Naive thymus-derived CD4-positive, alpha-beta T cell (primary cell): ENCODE measurements at places on chromosomes 7 and 10. TPM values are rescaled to one million over a fixed set of nuclear protein-coding genes. Genes with fewer than 3 reads are reported as not detected.

DNA sequence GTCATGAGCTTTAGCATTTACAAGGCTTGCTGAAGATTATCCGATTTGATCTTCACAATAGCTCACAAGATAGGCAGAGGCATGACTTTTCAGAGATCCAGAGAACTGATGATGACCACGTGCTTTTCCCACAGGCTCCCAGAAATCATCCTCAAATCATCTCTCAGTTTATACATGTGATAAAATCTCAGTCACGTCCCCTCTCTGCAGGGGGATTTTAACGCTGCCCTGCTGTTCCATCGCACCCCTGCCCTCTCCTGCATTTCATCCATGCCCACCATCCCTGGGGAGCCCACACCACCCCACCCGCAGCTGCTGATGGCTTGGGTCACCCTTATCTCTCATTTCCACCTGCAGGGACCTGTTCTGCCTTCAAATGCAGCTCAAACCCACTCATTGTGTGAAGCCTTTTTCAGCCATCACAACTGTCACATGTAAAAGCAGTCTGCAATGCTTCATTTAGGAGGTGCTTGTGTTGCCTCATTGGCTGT lies 141.8 kb downstream of the DIP2C start:
- no peak overlapping the region for H3K27ac ChIP-seq
- H3K36me3 ChIP-seq, result no peaks in the 10 kb centered on the region
- no peak for DNase-seq
- H3K4me1 ChIP-seq, result no peaks in the 10 kb centered on the region

DNA sequence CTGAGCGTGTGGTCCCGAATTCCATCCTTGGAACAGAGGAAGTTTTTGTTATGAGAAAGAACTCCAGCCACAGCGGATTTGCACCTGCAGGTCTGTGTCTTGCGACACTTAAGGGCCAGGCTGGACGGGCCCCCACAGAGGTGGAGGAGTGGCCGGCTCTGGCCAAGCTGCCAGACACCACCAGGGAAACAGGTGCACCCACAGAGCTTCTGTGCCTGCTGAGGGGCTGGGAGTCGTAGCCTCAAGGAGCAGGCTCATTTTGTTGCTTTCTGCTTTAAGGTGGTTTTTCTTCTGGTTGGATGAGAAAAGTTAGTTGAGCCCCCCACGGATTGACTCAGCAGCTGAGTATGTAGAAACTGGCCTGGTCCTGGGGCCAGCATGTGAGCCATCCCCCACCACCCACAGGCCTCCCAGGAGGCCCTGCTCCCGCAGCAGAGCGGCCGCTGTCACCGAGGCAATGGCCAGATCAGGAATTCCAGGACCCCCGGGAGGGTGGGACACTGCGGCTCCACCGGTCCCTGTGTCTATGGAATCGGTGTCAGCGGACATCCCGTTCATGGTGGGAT lies 41.9 kb downstream of the NKX6-2 start:
- H3K4me1 ChIP-seq, result no peaks in the 10 kb centered on the region
- no peak for DNase-seq
- no peak overlapping the region for H3K27ac ChIP-seq
- H3K4me3 ChIP-seq, result no peak overlapping the region

- H3K4me1 ChIP-seq, result no peaks in the 10 kb centered on the region
- no peak for DNase-seq
- no peak overlapping the region for H3K27ac ChIP-seq
- no peak overlapping the region for H3K4me3 ChIP-seq
Measured at GRCh38 chr10:5876181-5876768, 13.4 kb downstream of the ANKRD16 start.

DNA sequence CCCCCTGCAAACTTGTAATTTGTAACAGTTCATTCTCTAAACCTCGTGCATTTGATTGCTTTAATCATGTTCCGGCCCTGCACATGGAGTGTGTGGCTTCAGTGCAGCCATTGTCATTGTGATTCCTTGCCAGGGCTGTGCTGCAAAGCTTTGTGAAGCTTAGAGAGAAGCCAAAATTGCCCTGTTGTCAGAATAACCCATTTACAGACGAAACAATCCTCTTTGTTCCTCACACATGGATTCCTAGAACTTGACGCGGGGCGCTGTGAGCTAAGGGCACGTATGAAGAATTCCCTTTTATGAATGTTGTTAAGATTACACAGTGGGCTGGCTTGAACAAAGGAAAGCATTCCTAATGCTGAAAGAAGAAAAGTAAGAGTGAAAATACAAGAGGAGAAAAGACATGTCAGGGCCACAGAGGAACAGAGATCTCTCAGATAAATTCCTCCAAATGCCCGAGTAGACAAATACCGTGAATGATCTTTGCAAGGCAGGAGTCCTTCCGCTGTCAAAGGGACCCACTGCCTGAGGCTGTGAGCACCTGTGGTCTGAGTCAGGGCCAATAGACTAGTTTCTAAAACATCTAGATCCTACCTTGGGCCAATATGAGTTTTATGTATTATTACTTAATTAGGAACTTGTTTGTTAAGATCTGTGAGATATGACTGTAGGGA lies 205.4 kb upstream of the C7orf33 start:
- no peaks in the 10 kb centered on the region for H3K27me3 ChIP-seq
- H3K4me3 ChIP-seq, result no peak overlapping the region
- no peak overlapping the region for H3K27ac ChIP-seq
- no peaks in the 10 kb centered on the region for H3K36me3 ChIP-seq
- no peak for DNase-seq

TMEM176A gene
- 4.4 TPM for total RNA-seq

- no peak overlapping the region for H3K4me3 ChIP-seq
- no peaks in the 10 kb centered on the region for H3K27me3 ChIP-seq
- DNase-seq, result no peak
Measured at GRCh38 chr7:159039716-159040115, 105.0 kb downstream of the VIPR2 start.

DNA sequence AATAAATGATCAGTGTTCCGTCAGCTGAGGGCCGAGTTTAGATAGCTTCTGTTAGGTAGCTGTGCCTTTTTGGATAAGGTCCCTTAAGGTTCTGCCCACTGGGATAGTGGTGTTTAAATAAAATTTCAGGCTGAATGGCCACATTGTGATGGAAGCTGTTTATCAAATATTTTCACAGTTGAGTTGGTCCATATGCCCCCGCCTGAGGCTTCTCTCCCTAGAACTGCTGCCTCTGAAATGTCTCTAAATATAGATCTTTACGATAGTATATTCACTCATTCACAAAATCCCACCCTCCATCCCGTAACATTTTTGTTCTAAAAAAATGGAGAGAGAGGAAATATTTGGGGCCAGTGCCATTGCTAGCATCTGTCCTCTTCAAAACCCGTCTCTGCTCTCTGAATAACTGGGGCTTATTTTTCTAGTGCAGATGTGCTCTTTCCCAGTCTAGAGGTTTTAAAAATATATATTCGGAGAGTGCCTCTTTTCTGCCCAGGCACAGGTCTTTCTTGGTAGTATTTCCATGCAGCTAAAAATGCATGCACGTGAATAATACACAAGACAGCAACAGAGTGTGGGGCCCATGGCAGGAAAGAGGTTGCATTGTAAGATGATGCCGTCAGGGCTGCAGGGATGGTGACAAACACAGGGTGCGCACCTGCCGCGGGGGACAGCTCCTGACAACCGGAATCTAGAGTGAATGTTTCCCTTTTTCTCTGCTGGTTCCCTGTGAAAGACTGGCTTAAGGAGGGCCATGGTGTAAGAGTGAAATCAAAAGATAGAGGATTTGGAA lies 105.4 kb upstream of the BTBD16 start:
- H3K27me3 ChIP-seq, result no peaks in the 10 kb centered on the region
- H3K4me3 ChIP-seq, result no peak overlapping the region
- no peak overlapping the region for H3K27ac ChIP-seq
- DNase-seq, result no peak
- H3K36me3 ChIP-seq, result no peaks in the 10 kb centered on the region
- no peaks in the 10 kb centered on the region for H3K4me1 ChIP-seq

OR2AE1 gene
- 0.49 TPM for total RNA-seq

DNA sequence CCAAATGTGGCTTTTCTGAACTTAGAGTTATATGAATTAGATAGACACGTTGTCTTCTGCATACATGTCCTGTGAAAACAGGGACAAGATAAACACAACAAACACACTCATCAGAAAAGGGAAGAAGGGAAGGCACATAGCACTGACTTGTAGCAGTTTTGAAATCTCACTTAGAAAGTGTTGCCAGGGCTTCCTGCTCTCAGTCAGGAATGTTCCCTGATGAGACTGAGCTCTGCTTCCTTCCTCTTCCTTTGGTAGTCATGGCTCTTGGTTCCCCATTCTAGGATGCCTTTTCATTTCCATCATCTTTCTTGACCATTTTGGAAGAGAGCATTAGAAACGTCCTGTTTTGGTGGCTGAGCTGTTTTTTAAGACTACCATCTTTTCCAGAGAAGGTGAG lies 233.8 kb upstream of the LYZL1 start:
- H3K27ac ChIP-seq, result no peak overlapping the region
- no peak for DNase-seq
- no peaks in the 10 kb centered on the region for H3K36me3 ChIP-seq

DNA sequence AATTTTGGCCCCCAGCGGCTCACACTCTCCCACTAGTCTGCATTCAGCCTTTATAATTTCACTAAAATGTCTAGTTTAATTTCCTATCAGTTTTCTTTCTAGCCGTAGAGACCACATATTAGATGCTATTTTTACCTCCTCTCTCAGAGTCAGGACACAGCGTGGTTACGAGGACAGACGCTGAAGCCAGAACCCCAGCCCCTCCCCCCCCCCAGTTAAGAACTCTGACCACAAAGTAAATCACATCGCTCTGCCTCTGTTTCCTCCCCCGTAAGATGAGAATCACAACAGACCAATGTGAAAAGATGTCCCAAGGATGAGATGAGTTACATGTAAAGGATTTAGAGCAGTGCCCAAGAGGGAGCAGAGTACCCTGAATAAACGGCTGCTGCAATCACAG lies 11.1 kb upstream of the TARP start:
- H3K36me3 ChIP-seq, result no peaks in the 10 kb centered on the region
- H3K27ac ChIP-seq, result no peak overlapping the region
- no peaks in the 10 kb centered on the region for H3K27me3 ChIP-seq
- H3K4me1 ChIP-seq, result no peaks in the 10 kb centered on the region
- no peak overlapping the region for H3K4me3 ChIP-seq
- DNase-seq, result no peak

DNA sequence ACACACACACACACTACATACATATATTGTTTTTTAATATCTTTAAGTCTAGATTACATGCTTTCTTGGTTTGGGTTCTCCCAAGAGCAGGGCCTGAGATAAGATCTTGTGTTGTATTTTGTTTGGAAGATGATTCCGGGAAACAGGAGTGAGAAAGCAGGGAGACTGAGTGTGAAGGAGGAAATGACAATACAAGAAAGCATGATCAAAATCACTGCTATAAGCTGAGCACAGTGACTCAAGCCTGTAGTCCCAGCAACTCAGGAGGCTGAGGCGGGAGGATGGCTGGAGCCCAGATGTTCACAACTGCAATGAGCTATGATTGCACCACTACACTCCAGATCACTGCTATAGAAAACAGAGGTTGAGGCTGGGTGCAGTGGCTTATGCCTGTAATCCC lies 267.6 kb downstream of the SKIDA1 start:
- no peak overlapping the region for H3K4me3 ChIP-seq
- H3K36me3 ChIP-seq, result no peaks in the 10 kb centered on the region
- H3K27me3 ChIP-seq, result no peaks in the 10 kb centered on the region
- no peak for DNase-seq
- no peak overlapping the region for H3K27ac ChIP-seq

DNA sequence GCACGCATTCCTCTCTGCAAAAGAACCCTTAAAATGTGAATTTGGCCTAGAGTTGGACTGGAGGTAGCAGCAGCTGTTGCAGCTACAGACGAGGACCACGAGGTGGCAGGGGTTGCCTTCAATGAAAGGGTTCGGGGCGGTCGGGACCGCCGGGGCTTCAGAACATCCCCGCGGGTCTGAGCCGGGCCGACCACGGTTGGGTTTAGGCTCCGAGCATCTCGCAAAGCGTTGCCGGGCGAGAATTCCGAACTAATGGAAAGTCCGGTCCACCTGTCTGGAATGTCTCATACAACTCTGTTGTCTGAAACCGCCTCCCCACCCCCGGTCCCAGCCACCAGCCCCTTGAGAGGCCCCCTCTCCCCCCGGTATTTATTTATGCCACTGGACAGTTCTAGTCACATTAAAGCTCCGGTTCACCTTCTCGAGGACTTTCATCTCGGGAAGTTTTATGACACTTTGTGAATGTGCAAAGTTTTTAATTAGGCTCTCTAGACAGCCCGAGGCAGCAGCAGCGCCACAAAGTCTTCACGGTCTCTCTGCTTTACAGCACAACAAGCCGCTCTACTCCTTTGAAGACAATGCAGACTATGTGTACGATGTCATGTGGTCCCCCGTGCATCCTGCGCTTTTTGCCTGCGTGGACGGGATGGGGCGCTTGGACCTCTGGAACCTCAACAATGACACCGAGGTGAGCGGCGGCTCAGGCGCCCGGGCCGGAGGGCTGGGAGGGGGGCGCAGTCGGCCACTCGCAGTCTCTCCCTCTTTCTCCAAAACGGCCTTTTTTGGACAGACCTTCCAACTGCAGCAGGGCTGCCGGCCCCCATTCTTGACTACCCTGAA lies 246.2 kb downstream of the SLC25A13 start:
- H3K36me3 ChIP-seq, result no peaks in the 10 kb centered on the region
- H3K27me3 ChIP-seq, result peaks cover 9% of the 10 kb centered on the region
- peaks cover 3% of the 10 kb centered on the region for H3K4me1 ChIP-seq
- peak; percentile 14 for DNase-seq
- H3K27ac ChIP-seq, result no peak overlapping the region
- peak overlapping the region; percentile 58 for H3K4me3 ChIP-seq

DNA sequence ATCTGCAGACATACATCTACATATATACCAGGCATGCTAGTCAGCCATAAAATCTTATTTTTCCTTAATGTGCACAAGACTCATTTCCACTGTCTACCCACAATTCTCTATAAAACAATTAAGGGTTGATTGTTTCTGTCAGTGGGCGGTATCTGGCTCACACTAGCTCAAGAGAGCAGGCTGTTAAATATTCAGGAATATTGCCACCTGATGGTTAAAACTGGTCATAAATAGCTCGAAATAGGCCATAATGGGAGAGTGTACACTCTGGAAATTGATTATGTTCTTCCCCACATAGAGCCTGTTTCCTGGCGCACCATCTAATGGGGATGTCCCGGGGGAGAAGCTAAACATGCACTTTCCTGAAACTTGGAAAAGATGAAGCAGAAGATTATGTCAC lies 620.6 kb upstream of the ANKRD30A start:
- no peak for DNase-seq
- H3K4me3 ChIP-seq, result no peak overlapping the region
- H3K27me3 ChIP-seq, result no peaks in the 10 kb centered on the region
- H3K27ac ChIP-seq, result no peak overlapping the region
- H3K4me1 ChIP-seq, result no peaks in the 10 kb centered on the region

MRLN gene
- total RNA-seq, result not detected in 2 replicates

AOAH gene
- total RNA-seq, result 22.1 TPM

DNA sequence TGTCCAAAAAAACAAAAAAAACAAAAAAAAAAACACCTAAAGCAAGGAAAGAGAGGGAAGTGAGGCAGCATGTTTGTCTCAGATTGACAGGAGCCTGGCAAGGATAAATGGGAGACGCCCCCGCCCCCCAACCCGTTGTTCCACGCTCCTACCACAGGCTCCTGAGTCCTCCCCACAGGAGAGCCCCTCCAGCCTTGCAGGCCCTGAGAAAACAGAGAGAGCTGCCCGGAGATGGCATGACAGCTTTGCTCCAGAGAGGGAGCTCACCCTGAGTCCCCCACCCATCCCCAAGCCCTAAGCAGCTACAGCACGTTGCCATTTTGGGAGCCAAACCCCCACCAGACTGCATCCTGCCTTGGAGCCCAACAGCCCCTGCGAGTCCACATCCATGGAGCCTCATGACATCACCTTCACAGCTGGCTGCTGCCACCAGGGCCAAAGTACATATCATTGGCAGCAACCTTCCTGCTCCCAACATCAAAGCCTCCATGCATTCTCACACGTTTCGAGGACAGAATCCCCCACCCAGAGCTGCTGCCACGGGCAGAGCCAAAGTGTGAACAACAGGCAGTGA lies 1283.3 kb downstream of the TYW1 start:
- no peak overlapping the region for H3K27ac ChIP-seq
- H3K4me1 ChIP-seq, result no peaks in the 10 kb centered on the region
- no peaks in the 10 kb centered on the region for H3K27me3 ChIP-seq
- DNase-seq, result no peak
